ENCODE measurements at places on chromosomes 12 and 14.

- DNase-seq = no peak
These were observed 39.5 kb upstream of the RIN3 start for GRCh38 chr14:92473969-92474535.

GRCh38 chr12:98185606-98186005, 329.8 kb upstream of the TMPO start:
- DNase-seq = no peak

DNA sequence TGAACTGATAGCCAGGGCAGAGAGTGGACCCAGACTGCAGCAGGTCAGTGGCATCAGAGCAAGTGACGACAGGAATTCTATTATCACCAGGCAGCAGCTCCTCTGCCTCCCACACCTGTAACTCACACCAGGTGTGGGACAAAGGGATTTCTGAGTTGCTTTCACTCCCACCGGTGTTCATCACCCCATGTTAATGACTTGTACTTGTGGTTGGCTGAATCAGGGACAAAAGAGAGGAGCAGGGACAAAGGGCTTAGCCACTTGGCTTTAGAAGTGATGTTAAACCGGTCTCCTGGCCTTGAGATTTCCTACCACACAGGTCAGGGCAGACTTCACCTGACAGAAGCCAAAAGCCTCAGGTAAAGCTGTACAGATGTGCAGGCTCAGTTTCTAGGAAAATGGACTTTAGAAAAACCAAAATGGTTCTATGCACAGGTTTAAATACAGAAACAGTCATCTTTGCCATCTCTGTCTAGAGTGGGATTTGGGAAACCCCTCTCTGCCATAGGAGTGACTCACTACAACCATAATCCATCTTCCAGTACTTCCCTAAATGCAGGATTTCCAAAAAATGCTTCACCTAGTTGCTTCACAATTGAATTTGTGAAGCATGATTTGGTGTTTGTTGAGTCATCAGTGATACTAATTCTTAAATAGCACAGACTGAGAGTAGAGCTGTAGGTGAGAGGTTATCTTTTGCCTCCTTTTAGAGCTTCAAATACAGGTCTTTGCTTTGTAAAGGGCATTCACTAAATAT, 158.5 kb downstream of the PRKCH start:
- DNase-seq = no peak

DNA sequence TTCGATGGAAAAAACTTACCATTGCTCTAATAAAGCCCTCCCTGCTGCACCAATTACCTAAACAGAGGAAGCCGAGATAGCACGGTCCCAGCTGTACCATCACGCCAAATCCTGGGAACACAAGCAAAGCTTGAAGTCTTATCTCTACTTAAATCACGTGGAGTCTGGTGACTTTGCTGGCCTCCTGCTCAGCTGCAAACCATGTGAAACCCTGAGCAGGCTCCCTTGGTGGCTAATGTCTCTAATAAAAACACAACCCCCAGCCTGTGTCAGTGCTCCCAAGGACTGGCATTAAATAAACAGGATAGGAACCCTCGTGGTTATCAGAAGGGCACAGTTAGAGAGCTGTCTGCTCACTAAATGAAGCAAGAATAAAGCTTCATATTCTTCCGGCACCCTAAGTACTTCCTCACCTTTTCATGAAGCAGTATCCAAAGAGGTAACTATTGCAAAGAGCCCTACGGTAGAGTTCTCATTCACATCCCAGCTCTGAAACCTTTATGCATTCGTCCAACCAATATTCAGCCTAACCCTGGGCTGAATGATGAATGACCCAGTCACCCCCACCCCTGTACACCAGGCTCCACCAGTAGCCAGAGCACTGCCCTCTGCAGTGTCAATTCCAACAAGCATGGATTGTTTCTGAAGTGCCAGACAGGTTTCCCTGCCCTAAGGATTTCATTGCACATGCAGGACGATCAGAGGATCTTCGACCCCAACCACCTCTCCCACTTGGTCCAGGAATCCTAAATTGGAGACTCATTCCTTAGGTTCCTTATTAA, 452.7 kb upstream of the TMPO start:
- DNase-seq = no peak

DNA sequence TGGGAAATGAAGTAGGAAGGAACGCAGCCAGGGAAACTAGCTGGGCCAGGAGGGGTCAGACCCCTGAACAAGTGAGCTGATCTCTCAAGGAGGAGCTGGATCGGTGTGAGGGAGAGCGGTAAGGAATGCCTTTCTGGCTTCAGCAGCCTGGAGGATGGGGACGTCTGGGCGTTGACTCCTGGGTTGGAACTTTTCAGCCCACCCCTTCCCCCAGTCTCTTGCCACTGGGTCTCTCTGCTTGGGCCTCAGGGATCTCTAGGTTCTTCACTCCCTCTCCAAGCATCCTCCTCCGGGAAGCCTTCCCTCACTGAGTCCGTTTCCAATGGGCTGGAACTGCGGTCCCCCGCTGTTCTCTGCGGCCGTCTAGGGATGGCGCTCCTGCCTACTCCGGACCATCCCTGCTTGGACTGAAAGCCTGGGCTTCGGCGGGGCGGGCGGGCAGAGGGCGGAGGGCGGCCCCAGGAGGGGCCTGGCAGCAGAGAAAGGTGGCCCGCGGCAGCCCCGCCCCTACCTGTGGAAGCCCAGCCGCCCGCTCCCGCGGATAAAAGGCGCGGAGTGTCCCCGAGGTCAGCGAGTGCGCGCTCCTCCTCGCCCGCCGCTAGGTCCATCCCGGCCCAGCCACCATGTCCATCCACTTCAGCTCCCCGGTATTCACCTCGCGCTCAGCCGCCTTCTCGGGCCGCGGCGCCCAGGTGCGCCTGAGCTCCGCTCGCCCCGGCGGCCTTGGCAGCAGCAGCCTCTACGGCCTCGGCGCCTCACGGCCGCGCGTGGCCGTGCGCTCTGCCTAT, at the start of gene KRT7:
Gene KRT7, plus strand, starts transcription at position 570 of the 788 bp plus-strand sequence. Its CDS starts 54 bp downstream, at position 624.
- DNase-seq = no peak

DNA sequence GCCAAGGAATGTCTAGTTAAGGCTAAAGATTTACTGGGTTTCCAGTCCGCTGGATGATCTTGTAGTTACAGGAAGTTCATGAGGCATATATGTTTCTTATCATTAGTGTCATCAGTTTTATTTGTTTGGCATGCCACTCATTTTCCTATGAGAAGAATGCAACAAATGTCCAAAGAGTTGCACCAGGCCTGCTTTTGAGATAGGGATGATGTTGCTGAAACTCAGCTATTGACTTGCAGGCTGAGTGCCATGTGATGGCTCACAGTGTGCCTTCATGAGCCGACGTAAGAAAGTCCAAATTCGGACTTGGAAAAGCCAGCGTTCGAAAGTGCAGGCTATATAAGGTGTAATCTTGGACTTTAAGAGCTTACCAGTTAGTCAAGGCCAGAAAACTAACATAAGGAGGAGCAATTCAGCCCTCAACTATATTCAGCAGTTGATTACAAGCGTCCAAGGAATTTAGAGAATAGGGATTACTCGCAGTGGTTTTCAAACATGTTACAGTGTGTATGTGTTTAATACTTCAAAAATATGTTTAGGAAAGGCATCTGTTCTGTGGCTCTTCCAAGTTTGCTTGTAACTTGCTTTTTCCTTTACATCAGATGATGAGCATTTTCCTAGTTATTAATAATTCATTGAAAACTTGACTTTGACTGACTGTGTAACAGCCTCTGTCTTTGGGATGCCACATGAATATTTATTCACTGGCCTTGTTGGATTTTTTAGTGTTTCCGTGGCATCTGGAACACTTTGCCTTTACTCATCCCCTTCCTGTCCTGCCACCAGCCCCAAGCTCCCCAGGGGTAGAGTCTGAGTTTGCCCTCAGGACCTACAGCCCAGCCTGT, 101.3 kb downstream of the LGMN start:
- DNase-seq = peak; percentile 52

DNA sequence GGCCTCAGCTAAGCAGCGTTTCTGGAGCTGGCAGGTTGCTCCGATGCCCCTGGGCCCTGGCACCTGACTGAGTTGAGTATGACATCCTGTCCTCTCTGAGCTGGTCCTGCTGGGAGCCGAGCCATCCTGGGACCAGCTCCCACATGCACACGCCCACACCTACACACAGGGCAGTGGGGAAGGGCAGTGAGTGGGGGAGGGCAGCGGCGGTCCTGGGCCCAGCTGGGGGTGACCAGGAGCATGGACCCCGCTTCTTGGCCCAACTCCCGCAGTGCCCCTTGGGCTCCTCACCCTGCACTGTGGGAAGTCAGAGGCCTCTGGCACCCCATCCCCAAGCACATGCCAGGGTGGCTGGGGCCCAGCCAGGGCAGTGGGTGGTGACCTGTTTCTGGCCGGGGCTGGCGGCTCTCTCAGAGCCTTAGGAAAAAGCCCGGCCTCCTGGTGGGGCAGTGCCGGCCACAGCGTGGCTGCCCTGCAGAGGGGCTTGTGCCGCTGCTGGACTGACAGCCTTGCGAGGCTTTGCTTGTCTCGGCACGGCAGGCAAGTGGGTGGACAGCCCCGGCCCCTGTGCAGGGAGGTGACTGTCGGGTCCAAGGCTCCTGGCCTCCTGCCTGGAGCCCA, 5.9 kb upstream of the CRIP2 start:
- DNase-seq = no peak

DNA sequence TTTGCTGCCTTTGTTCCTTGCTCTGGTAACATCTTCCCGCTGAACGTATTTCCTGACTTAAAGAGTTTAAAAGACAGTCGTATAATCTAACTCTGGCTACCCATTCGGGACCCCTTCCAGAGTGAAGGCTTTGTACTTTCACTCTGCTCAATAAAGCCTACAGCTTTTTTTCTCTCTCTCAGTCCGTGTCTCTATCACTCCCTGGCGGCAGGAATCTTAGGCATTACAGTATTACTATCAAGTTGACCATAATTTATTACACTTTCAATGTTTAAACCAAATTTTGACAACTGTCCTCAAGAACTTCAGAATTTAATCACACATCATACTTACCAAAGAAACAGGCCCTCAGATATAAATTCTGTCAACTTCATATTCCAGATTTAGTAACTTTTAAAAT, 967.9 kb downstream of the FSCB start:
- DNase-seq = no peak

DNA sequence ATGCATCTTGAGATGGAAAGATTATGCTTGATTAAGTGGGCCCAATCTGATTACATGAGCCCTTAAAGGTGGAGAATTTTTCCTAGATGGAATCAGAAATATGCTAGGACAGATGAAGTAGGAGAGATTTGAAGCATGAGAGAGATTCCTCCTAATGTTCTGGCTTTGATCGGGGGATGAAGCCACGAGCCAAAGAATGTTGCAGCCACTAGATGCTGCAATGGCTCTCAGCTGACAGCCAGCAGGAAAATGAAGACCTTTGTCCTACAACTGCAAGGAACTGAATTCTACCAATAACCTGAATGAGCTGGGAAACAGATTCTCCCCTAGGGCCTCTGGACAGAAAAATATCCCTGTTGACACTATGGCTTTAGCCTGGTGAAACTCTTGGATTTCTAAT, 82.6 kb upstream of the ATP2B1 start:
- no peak for DNase-seq

GRCh38 chr12:132432721-132433577, 57.0 kb upstream of the FBRSL1 start:
- DNase-seq = no peak

DNA sequence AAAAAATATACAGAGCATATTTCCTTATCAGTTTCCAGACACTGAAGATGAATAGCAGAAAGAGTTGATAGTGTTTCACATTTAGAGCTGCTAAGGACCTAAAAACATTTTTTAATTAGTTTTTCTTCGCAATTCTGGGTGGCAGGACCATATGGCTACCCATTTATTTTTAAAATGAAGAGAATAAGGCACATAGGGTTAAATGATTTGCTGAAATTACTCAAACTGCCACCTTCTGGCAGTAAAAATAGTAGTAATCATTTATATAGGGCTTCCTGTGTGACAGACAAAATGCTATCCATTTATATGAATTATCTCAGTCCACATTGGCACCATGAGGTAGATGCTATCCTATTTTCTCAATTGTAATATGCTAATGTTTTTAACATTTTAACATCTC, 108.6 kb upstream of the CCDC196 start:
- no peak for DNase-seq

DNA sequence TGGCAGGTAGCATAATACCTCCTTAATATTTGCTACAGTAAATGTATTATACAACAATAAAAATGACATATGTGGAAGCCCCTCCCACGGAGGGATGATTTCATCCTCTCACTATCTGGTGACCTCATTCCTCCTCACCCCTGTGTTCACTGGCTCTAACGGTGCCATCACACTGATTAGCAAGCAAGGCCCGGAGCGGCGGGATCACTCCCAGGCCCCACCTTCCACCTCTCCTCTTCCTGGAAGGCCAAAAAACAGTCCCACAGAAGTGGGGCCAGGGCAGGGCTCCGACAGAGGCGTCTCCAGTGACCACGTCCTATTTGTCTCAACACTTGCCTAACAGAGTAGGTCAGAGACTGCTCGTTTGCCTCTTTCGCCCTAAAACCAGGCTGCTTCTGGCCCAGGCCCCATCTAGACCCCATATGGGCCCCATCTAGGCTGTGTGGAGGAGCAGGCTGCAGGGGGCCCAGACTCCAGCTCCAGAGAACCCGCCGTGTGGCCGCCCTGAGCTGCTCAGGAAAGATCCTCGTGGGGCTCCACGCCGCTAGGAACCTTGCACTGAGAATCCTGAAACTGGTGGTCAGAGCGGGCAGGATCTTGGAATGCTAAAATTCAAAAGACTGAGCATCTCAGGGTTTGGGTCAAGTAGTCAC, 3.7 kb downstream of the SELPLG start:
- peak; percentile 51 for DNase-seq

DNA sequence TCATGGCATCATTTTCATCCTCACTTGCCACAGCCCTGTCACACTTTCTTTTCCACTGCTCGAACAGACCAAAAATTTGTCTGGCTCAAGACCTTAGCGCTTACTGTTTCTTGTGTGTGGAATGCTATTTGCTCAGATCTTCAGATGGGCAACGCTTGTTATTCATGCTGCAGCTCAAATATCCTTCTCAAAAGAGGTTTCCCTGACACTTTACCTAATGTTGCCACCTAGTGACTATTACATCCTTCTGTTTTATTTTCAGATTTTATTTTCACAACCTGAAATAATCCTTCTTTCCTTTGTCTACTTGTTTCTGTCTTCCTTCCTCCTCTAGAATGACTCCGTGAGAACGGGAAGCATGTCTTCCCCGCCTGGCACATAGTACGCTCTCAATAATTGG, 5.6 kb downstream of the FBXO33 start:
- DNase-seq = peak; percentile 43

- DNase-seq = no peak
These were observed 32.6 kb upstream of the MAX start for GRCh38 chr14:65134651-65135579.

- no peak for DNase-seq
These were observed 3.7 kb downstream of the GPR132 start for GRCh38 chr14:105061428-105062047.

- no peak for DNase-seq
These were observed 21.6 kb upstream of the BLTP3B start for GRCh38 chr12:100164153-100164704.

DNA sequence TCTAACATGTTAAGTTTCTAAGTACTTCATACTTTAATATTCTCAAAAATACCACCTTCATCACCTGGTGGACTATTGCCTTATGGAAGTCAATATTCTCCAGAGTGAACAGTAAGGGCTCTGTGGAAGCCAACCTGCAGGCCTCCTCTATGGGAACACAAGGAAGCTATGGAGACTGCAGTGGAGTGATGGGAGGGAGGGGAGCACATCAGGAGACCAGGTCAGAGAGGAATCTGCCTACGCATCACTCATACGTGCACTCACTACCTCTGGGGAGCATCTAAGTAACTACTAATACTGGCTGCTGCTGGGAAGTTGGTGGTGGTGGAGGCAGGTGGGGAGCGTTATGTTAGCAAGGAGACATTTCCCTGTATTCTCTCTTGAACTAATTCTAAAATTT, 19.9 kb downstream of the HECTD4 start:
- no peak for DNase-seq

Data from amniotic stem cell (primary cell).